Stimulated activated effector memory CD8-positive, alpha-beta T cell treated with anti-CD3 and anti-CD28 coated beads, Interleukin-12 subunit alpha, Interleukin-12 subunit beta, amount 100 ng/mL, for 72 hours (primary cell): ENCODE measurements at places on chromosomes 13 and 19.

GRCh38 chr19:7348587-7349230 lies at the start of gene ARHGEF18:
Gene ARHGEF18, plus strand, starts transcription at chr19:7348937. Its CDS starts 13,954 bp downstream, at chr19:7362891.
- DNase-seq, result no peak

DNA sequence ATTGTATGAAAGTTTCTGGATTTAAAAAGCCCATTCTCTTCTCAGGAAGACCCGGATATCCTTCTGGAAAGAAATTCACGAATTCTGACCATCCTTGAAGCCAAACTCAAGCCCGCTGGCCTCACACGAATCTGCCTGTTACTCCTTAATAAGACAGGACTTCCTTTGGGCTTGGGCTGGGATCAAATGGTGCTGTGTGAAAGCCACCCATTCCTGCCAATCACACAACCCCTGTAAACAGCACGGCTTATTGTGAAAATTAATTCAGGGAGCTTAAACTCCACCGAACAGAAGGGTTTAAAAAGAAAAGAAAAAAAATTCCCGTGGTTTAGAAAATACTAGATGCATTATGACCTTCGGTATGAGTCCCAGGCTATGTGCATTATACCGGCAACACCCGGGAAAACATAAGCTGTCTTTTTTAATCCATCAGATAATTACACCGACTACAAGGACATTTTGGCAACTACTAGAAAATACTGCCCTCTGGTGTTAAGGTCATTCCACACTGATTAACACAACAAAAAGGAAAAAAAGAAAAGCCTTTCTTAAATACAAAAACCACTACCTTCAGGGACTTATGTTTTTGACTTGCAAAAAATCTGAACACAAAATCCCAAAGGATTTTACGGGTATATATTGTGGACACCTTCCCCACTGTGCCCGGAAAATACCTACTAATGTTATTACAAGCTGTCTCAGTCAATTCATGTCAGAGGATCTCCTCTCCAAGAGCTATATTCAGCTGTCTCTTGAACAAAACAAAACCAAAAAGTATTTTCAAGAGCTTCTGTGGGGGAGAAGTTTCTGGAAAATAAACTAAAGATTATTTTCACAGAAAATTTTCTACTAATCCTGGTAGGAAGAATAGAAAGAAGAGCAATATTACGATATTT lies 76.0 kb upstream of the LSM14A start:
- DNase-seq, result no peak

DNA sequence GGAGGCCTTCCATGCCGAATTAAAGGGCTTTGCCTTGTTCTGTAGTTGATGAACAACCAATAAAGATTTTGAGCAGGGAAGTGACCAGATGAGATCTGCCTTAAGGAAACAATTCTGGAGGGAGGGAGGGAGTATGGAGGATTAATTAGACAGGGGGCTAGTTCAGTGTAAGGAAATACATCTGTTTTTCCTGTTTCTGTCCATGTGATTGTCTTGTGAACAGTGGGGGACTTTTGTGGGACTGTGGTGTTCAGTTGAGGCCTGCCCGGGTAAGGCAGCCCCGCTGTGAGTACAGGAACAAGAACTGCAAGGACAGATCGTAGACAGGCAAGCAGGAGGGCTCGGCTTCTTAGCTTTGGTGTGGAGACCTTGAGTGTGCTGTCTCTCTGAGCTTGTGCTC lies 59.0 kb downstream of the DGKH start:
- DNase-seq, result no peak

DNA sequence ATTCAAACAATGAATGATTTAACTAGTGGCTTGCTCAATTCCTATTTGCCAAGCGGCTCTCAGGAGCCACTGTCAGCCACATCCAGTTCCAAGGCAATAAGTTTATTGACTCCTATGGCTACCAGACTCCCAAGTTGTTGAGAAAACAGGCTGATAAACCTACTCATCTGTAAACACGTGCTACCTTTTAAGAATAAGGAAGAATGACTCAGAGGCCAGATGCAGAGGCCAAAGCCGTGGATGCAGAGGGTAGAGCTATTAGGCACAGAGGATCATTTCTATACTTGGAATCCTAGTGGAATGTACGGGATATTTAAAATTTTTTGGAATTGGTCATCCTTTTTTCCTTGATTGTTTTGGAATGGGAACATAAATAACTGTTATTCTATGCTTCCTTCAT lies 1921.1 kb downstream of the OLFM4 start:
- DNase-seq, result no peak

GRCh38 chr19:54574051-54574450 lies 461 bp downstream of the LILRA2 start:
- DNase-seq, result no peak

GRCh38 chr19:23802290-23802689 lies 43.6 kb upstream of the ZNF681 start:
- no peak for DNase-seq

- no peak for DNase-seq
Measured at GRCh38 chr19:29596885-29597525, 9.1 kb upstream of the POP4 start.

DNA sequence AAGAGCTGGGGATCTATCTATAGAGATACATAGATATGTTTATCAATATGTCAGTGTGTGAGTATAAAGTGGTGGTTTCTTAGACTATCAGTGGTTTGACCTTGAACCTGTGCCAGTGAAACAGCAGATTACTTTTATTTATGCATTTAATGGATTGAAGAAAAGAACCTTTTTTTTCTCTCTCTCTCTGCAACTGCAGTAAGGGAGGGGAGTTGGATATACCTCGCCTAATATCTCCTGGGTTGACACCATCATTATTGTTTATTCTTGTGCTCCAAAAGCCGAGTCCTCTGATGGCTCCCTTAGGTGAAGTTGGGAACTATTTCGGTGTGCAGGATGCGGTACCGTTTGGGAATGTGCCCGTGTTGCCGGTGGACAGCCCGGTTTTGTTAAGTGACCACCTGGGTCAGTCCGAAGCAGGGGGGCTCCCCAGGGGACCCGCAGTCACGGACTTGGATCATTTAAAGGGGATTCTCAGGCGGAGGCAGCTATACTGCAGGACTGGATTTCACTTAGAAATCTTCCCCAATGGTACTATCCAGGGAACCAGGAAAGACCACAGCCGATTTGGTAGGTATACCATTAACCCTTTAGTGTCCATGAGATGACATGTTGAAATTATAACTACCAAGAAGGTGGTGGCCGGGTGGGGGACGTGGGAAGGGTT lies 880 bp downstream of the FGF9 start:
- no peak for DNase-seq

DNA sequence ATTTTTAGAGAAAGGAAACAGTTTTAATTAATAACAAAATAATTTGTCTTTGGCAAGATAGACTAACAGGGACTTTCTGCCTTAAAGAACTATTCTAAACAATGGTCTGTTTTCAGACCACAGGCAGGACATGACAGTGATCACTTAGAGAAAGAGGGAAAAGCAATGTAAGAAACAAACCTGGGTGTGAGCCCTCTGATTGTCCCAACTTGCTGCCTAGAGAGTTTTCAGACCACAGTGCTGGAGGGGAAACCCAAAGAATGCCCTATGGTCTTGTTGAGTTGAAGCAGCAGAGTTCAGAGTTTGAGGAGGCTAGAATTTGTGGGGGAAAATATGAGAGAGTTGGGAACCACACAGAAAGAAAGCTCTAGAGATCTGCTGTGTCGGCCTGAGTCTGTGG lies 38.1 kb downstream of the DGKH start:
- no peak for DNase-seq

- no peak for DNase-seq
Measured at GRCh38 chr13:97574926-97575325, 141.0 kb downstream of the RAP2A start.

GRCh38 chr19:16330806-16331690 lies 6.4 kb downstream of the KLF2 start:
- DNase-seq, result no peak

GRCh38 chr13:79602936-79603335 lies 122.0 kb downstream of the NDFIP2 start:
- DNase-seq, result no peak

DNA sequence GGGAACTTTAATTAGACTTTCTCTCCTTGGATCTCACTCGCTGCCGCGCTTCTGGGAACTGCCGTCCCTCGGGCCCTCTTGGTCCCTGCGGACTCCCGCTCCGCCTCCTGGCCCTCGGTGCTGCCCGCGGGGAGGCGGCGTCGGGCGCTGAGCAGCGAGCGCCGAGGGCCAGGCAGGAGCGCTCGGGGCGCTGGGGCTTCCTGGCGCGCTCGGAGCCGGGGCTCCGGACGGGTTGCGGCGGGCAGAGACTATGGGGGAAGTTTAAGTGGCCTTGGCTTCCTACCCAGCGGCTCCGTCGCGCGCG lies 704 bp downstream of the CHST8 start:
- DNase-seq, result no peak

GRCh38 chr13:112904436-112904960 lies 64.5 kb upstream of the MCF2L start:
- DNase-seq, result no peak

GRCh38 chr13:19169991-19170390 lies 11.6 kb downstream of the TUBA3C start:
- DNase-seq, result no peak

GRCh38 chr13:105514401-105514800 lies 1021.1 kb downstream of the EFNB2 start:
- no peak for DNase-seq

DNA sequence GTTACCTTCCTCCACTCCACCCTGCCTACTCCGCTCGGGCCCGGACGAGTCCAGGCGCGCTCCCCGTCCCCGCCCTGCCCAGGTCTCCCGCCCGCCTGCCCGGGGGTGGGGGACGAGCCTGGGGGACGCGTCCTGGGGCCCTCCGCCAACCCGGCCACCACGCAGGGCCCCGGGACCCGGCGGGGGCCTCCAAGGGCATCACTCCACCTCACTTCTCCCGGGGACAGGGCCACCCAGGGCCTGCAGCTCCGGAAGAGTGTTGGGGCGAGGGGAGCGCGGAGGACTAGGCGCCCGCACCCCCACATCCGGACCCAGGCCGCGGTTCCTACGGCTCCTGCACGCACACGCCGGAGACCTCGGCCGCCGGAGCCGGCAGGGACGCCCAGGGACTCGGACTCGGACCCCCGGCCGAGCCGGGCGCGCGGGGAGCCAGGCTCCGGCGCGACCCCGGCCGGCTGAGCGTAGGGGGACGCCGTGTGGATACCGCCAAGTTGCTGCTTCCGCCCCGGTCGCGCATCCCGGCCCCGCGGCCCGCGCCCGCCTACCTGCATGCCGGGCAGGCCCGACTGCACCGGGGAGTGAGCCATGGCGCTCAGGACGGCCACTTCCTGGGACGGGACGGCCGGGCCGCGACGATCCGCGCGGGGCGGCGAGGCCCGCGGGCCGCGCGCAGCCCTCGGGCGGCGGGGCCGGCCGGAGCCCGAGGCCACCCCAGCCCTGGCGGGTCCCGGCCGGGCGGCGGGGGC lies 534 bp downstream of the STK24 start:
- no peak for DNase-seq

GRCh38 chr13:75803164-75803611 lies 167.1 kb downstream of the LMO7 start:
- no peak for DNase-seq
